ENCODE measurements at places on chromosomes 6 and 20. TPM values are rescaled to one million over a fixed set of nuclear protein-coding genes. Genes with fewer than 3 reads are reported as not detected.

Gene RAET1G
- 41.3 TPM for total RNA-seq

Gene TNF
- 4.3 TPM for total RNA-seq

Gene C6orf163
- not detected for total RNA-seq

Gene MACROD2
- total RNA-seq, result 1.7 TPM

Gene PRRT1
- not detected for total RNA-seq

Gene MUCL3
- total RNA-seq, result not detected

Data from tracheal epithelial cell (primary cell).